Cerebellar nuclear complex (tissue), 1 donor: ENCODE measurements at places on chromosomes 4 and X.

GRCh38 chrX:31279359-31279758 is 207.5 kb upstream of the FTHL17 start:
- DNase-seq, result no peak

DNA sequence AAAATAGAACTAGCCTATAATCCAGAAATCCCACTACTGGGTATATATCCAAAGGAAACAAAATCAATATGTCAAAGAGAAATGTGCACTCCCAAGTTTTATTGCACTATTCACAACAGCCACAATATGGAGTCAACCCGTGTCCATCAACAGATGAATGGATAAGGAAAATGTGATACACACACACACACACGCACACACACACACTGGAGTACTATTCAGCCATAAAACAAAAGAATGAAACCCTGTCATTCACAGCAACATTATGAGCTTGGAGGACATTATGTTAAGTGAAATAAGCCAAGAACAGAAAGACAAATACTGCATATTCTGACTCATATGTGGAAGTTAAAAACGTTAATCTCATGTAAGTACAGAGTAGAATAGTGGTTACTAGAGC is 5.8 kb upstream of the FHL1 start:
- no peak for DNase-seq

GRCh38 chr4:182975806-182976205 is 58.6 kb upstream of the DCTD start:
- DNase-seq, result no peak

DNA sequence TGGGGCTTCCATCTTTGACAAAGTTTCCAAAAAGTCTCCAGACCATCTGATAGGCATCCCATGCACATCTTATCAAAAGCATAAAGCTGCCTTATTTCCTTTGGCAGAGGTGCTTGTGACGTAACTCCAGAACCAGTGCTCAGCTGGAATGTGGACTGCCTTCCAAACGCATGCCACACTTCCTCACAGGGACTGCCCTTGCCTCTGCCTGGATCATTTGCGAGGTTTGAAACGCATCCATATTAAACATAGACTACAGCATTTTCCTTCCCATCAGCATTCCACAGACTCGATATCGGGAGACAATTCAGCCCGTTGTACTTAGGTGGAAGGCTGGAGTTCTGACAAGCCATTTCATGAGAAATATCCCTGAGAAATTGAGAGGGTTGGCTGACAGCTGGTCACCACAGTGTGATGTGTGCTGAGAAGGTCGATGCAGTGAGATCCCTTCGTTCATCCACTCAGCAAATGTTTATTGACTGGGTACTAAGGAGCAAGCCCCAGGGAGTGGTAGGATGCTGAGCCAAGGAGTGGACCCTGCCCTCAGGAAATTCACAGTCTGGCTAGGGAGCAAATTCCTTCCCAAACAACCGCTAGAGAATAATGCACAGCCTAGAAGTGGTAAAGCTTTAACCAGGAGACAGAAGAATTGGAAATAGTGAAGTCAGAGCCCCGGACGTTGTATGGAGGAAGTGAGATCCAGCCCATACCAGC is 376.0 kb downstream of the BCOR start:
- DNase-seq, result no peak

GRCh38 chr4:75344915-75345314 is 169.3 kb downstream of the RCHY1 start:
- no peak for DNase-seq

- no peak for DNase-seq
Measured at GRCh38 chr4:115171220-115171619, 57.8 kb upstream of the NDST4 start.

- no peak for DNase-seq
Measured at GRCh38 chr4:168908093-168908492, 102.0 kb downstream of the CBR4 start.

DNA sequence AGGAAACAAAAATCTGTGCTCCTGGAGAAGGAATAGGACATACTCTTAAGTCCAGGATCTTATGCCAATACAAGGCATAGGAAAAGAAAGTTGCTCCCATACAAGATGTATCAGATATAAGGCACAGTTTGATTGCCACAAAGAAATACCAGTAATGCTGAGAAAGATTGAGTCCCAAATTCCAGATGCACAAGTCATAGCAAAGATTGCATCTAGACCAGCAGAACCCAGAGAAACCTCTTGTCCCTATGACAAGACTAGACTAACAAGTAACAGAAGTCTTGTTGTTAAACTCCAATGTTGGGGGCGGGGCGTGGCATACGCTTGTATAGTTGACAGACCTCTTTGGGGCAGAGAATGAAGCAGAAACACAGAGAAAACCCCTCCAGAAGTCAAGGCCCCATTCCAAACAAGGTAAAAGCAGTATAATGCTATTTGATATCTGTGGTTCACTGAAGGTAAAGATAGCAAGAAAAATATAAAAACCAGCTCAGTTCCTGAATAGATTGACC is 671.5 kb upstream of the GRIA3 start:
- DNase-seq, result no peak

- no peak for DNase-seq
Measured at GRCh38 chrX:1384658-1385252, 7.2 kb downstream of the SLC25A6 start.

DNA sequence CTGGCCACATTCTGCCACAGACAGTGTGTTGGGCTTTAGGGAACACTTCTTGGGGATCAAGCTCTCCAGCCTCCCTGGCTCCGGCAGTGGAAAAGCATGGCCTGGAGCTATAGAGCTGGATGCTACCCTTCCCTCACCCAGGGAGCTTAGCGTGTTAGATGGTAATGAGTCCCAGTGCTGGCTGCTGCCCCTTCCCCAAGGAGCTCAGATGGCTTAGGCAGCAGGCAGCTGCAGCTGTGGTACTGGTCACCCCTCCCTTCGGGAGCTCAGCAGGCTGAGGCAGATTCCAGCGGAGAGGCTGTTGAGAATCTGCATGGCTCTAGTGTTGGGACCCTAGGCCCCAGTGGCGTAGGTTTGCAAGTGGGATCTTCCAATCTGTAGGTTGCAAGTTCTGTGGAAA is 19.5 kb downstream of the TMEM144 start:
- DNase-seq, result no peak

DNA sequence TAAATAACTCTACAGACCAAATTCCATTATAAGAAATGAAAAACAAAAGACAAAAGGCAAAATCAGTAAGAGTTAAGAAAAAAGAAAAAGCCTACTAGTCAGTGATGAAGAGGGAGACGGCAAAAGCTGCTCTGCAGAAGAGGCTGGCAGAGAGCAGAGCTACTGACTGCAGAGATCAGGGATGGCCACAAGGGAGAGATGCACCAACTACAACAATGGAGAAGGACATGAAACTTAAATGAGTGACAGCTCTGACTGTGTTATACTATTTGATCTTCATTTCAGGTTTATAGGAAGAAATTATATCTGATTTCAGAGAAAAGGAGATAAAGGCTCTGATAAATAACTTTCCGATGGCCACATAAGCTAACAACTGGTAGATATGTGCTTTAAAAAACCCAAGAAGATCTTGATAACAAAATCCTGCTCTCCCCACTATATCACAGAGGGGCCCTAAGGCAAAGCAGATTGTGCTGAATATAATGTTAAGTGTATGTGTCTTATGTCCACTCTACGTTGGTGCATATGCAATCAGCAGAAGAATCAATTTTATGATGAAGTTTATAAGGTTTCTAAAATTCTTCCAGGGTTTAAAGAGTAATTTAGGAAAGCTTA is 58.4 kb upstream of the COX18 start:
- DNase-seq, result no peak

GRCh38 chr4:7679406-7680040 is 244.8 kb upstream of the PSAPL1 start:
- DNase-seq, result no peak

- no peak for DNase-seq
Measured at GRCh38 chrX:100874325-100874724, at the start of gene NOX1. Gene NOX1, minus strand, starts transcription at chrX:100874359. Its CDS starts 220 bp downstream, at chrX:100874139.

DNA sequence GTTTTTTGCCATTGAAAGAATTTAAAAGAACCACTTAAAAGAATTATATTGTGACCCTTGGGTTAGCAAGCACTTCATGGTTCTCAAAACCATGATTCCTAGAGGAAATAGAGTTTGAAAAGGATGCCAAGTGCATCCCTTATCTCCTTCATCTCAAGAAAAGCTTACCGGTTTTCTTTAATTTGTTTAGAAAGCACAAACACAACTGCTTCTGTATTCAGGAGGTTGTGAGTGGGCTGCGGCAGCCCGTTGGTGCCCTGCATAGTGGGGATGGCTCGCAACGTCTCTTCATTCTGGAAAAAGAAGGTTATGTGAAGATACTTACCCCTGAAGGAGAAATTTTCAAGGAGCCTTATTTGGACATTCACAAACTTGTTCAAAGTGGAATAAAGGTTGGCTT is 13.5 kb downstream of the HHIP start:
- DNase-seq, result no peak
